ENCODE measurements at places on chromosomes 2 and 18. TPM values are rescaled to one million over a fixed set of nuclear protein-coding genes. Genes with fewer than 3 reads are reported as not detected.

DNA sequence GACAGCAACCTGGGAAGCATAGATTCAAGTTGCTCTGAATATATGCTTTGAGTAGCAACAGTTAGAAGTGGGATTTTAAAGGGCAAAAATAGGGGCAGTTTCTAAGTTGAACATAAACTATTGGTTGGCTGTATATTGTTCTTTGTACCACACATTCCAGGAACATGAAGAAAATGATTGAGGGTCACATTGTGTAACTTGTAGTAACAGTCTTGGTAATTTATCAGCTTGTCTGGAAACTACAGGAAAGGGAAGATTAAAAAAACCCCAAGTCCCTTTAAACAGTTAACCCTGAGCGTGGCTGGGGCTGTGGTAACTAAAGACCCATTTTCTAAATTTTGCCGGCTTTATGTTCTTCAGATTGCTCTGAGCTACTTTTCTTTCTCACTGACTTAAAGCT lies 7.4 kb downstream of the PLEKHB2 start:
- DNase-seq: no peak
- H3K4me3 ChIP-seq: no peak overlapping the region
- no peak overlapping the region for H3K27ac ChIP-seq
- no peaks in the 10 kb centered on the region for H3K27me3 ChIP-seq

Gene UGT1A4
- not detected for total RNA-seq

GRCh38 chr2:148044322-148044721 lies 23.4 kb downstream of the MBD5 start:
- no peak for DNase-seq
- no peak overlapping the region for H3K4me3 ChIP-seq
- H3K36me3 ChIP-seq: no peaks in the 10 kb centered on the region
- H3K27me3 ChIP-seq: no peaks in the 10 kb centered on the region
- peaks cover 2% of the 10 kb centered on the region for H3K4me1 ChIP-seq

- no peaks in the 10 kb centered on the region for H3K27me3 ChIP-seq
- DNase-seq: no peak
- H3K36me3 ChIP-seq: no peaks in the 10 kb centered on the region
- H3K4me1 ChIP-seq: no peaks in the 10 kb centered on the region
- H3K4me3 ChIP-seq: no peak overlapping the region
- H3K27ac ChIP-seq: no peak overlapping the region
Observed at GRCh38 chr2:182824056-182824766, 42.2 kb downstream of the FRZB start.

Gene FAM161A
- 6.0 TPM for total RNA-seq

Gene KIF5C
- total RNA-seq: 1.2 TPM

Gene NYAP2
- total RNA-seq: not detected

GRCh38 chr2:190069936-190070696 lies 7.6 kb upstream of the MSTN start:
- H3K27me3 ChIP-seq: no peaks in the 10 kb centered on the region
- DNase-seq: no peak
- no peaks in the 10 kb centered on the region for H3K36me3 ChIP-seq
- H3K27ac ChIP-seq: no peak overlapping the region

Gene CYRIA
- total RNA-seq: 15.2 TPM

DNA sequence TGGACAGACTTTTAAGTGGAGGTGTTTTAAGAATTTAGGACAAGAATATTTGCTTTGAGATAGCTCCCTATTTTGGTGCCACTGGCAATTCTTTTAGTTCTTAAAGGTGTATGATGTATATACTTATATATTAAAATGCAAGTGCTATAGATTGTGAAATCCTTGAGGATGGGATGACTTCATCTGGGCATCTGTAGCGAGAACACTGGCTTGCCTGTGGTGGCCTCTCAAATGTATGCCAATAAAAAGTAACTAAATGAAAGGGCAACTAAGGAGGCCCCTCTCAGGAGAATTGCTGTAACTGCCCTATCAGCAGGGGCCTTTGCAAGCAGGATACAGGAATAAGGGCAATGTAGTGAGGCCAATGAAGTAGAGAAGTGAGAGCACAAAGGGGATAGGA lies 2.6 kb upstream of the THUMPD2 start:
- peaks cover 1% of the 10 kb centered on the region for H3K4me1 ChIP-seq
- DNase-seq: no peak
- peak overlapping the region; percentile 29 for H3K27ac ChIP-seq
- no peaks in the 10 kb centered on the region for H3K36me3 ChIP-seq
- no peaks in the 10 kb centered on the region for H3K27me3 ChIP-seq

DNA sequence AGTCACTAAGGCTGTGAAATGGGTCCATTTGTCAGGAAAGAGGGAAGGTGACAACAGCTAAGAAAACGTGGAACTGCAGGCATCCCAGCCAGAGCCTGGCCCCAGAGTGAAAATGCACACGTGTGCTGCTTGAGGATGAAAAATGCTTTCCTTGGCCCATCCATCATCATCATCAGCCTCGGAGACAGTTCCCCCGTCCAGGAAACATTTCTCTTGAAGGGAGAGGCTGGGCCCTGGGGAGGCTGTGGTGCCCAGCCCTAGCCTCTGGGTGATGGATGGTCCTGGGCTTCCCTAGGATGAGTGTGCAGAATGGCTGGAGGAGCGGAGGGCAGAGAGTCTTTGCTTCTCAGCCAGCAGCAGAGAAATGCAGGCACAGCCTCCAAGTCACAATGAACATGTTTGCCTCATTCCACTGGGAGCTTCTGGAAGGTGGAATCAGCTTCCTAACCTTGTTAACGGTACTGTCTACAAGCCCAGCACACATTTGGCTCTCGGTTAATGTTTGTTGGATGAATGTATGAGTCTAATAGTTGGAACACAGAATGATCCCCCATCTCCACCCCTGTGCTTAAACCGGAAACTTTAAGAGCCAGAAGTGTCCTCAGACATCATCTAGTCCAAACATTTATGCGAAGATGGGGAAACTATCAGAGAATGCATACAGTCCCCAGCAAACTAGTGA lies 164.0 kb downstream of the RDH14 start:
- no peaks in the 10 kb centered on the region for H3K27me3 ChIP-seq
- no peak overlapping the region for H3K27ac ChIP-seq
- H3K4me1 ChIP-seq: no peaks in the 10 kb centered on the region
- H3K4me3 ChIP-seq: no peak overlapping the region

DNA sequence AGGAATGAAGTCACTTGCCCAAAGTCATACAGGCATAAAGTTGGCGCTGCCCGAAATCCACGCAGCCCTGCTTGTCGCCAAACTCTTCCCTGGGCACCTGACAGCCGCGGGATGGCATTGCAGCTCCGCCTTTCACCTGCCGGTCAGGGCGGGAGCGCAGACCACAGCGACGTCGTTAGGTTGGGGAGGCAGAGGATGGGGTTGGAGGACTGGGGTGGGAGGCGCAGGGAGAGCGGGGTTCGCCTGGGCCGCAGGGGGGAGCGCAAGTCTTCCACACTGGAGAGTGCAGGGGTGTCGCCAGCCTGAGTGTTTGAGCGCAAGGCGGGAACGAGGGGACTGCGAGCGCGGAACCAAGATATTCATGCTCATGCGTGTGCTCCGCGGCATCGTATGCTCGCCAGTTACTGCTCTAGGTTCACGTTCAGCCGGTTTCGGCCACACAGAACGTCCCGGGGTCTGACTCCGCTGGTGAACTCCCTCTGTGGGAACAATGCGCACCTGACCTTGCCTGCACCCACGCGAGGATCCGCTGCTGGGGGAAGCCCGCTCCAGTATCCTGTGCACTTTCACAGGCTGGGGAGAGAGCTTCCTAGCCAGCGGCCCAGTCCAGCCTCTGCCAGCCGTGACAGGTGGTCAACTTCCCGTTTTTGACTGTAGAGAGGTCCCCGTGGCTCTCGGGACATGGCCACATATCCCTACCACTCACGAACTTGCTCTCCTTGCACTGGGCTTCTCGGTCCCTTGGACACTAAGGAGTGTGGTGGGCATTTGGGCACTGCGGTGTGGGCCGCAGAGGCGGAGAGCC lies 767 bp upstream of the NPPC start:
- peak; percentile 53 for DNase-seq
- no peaks in the 10 kb centered on the region for H3K36me3 ChIP-seq
- peak overlapping the region; percentile 9 for H3K4me3 ChIP-seq
- peaks cover 6% of the 10 kb centered on the region for H3K4me1 ChIP-seq
- no peak overlapping the region for H3K27ac ChIP-seq

DNA sequence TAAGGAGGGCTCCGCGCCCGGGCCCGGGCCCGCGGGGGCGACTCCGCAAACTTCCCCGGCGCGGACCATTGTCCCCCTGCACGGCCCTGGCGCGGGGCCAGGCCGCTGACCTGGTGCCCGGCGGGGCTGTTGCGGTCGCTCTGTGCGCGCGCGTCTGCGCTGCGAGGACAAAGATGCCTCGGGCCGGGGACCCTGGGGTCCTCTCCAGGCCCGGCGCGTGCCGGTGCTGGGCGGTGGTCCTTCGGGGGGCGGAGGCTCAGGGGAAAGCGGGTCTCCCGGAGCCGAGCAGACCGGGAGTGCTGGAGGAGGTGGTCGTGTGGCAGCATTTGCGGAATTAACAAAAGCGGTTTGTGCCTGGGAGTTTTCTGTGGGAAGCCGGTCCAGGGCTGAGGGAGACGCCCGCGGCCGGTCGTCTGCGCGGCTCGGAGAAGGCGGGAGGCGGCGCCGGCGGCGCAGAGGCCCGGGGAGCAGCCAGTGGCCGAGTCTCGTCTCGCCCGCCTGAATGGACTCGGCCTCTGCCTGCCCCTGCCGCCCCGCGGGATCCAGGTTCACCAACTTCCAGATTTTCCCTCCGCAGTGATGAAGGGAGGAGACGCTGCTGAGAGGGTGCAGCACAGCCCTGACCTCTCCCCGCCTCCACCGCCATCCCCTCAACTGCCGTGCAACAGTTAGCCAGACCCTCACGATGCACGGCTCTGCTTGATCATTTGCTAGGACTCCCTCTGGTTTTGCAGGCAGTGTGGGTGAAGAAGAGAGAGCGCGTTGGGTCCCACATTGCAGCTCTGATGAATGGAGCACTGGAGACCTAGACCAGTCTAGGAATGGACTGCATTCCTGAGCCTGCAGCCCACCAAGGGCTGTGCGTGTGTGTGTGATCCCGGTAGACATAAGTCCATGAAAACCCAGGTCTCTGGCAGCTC lies 705 bp downstream of the EFR3B start:
- H3K27ac ChIP-seq: peak overlapping the region; percentile 50
- no peaks in the 10 kb centered on the region for H3K27me3 ChIP-seq
- peak overlapping the region; percentile 43 for H3K4me3 ChIP-seq
- no peak for DNase-seq
- H3K36me3 ChIP-seq: no peaks in the 10 kb centered on the region
- H3K4me1 ChIP-seq: peaks cover 5% of the 10 kb centered on the region

- H3K27ac ChIP-seq: no peak overlapping the region
- H3K27me3 ChIP-seq: no peaks in the 10 kb centered on the region
- DNase-seq: no peak
- H3K4me1 ChIP-seq: no peaks in the 10 kb centered on the region
- H3K36me3 ChIP-seq: no peaks in the 10 kb centered on the region
Observed at GRCh38 chr2:164696634-164697033, 75.4 kb upstream of the GRB14 start.

Gene DLX1
- total RNA-seq: 0.15 TPM

DNA sequence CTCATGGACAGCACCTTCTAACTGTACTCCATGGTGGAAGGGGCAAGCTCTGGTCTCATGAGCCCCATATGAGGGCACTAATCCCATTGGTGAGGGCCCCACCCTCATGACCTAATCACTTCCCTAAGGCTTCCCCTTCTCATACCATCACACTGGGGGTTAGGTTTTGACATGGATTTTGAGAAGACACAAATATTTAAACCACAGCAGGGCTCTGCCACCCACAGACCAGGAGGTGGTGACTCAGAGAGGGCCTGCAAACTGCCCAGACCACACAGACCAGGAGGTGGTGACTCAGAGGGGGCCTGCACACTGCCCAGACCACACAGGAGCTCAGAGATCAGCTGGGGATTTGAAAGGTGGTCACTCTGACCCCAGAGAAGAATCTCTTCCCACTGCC lies 222.0 kb downstream of the KLHL29 start:
- no peak overlapping the region for H3K27ac ChIP-seq
- H3K4me3 ChIP-seq: no peak overlapping the region
- H3K36me3 ChIP-seq: no peaks in the 10 kb centered on the region
- no peaks in the 10 kb centered on the region for H3K4me1 ChIP-seq
- DNase-seq: peak; percentile 3
